DMS79 treated with DMSO at 0.1 percent for 48 hours (cell line): ENCODE measurements at places on chromosomes 7 and 10.

- DNase-seq: no peak
These were observed 161.6 kb downstream of the ITGA8 start for GRCh38 chr10:15558136-15558535.

GRCh38 chr10:61580608-61581007 lies 82.1 kb upstream of the CABCOCO1 start:
- no peak for DNase-seq

DNA sequence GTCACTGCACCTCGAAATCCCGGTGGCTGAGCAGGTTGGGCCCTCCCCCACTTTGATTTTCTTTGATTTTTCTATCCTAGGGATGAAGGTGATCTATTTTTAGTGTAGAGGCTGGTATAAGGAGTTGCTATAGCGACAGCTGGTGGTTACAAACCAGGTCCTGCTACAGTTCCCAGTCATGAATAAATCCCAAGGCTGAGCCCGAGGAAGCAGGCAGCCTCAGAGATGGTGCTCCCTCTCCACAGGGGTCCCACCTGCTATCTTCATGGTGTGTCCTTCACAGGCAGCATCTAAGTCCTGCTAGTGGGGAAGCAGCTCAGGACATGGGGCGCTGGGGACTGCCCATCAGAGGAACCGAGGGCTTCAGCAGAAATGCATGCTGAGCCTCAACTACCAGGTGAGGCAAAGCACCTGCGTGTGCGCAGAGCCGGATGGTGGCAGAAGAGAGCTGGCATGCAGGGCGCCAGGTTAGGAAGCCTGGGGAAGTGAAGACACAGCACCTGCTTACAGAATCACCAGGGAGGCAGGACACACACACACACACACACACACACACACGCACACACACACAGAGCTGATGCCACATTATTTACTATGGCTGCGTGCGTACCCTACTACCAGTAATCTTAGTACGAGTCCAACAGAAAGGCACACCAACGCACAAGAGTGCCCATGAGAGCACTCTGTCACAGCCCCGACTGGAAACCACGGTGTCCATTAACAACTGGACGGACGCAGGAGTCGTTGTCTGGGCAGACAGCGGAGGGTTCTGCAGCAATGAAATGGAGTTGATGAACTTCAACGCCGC lies 150.9 kb downstream of the PRKAG2 start:
- DNase-seq: peak; percentile 54

DNA sequence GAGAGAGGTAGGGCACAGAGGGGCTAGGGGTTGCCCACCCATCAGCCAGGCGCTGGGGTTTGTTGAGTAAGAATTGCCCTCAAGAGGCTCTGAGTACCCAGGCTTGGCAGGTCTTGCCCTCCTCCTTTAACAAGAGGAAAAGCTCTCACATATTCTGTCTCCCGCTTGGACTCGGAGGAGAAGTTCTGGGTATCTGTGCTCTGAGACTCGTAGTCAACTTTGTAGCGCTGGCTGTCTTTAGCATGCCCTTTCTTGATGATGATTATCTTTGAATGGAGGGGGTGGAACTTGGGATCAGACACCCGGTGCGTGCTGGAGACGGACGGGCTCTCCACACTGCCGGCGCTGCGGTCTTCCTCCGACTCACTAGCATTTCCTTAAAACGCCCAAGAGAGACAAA lies 4.0 kb downstream of the IGFBP3 start:
- DNase-seq: no peak

DNA sequence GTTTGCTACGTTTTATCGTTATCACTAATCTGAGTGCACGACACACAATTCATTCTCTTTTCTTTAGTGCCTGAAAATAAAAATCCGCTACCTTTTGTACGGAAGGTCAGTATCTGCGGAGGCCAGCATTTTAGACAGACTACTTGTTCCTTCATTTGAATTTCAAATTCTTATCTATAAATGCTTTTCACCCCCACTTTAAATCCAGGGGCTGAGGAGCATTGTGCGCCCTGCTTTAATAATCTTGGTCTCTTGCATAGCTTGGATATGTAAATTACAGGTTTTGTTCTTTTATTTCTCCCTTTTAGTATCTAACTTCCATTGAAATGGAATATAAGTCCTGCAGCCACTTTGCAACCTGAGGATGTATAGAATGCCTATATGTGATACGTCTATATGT lies 44.7 kb downstream of the NRP1 start:
- DNase-seq: no peak

GRCh38 chr7:131292141-131292905 lies 35.4 kb upstream of the MKLN1 start:
- DNase-seq: no peak

DNA sequence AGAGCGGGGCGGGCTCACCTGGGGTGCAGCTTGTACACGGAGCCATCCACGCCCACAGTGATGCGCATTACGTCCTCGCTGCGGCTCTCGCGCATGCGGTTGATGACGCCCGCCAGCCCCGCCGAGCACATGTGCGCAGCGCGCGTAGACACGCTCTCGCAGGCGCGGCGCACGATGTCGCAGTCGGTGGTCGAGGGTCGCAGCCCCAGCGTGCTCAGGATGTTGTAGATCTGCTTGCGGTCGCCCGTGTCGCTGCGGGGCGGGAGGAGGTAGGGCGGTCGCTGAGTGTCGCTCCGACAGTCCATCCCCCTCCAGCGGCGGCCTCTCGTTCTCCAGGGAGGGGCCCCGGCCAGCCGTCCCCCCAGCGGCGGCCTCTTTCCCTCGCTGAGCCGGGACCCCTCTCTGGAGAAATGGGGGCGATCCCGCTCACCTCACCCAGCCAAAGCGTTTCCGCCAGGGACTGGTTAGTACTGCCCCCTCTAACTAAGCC lies 4.4 kb upstream of the MYL7 start:
- DNase-seq: no peak

GRCh38 chr7:26087321-26088091 lies 64.5 kb upstream of the NFE2L3 start:
- DNase-seq: no peak

- no peak for DNase-seq
These were observed 66.9 kb downstream of the OGDH start for GRCh38 chr7:44673324-44673723.

GRCh38 chr10:2966134-2966533 lies 101.2 kb upstream of the PFKP start:
- DNase-seq: no peak

DNA sequence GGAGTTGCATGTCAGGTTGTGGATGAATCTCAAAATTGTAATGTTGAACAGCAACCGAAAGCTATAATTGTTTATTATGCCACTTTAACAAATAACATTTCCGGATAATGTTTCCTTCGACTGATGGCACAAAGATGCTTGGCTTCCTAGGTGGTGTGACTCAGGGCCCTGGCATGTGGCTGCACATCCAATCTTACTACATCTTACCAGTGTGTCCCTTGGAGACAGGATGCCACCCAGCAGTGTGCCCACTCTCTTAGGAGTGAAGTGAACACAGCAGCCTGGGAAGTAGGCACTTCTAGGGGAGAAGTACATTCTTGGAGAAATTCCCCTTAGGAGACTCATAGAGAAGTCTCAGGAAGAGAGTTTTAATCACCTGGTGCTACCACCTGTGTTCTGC lies 33.0 kb upstream of the GPR26 start:
- no peak for DNase-seq

DNA sequence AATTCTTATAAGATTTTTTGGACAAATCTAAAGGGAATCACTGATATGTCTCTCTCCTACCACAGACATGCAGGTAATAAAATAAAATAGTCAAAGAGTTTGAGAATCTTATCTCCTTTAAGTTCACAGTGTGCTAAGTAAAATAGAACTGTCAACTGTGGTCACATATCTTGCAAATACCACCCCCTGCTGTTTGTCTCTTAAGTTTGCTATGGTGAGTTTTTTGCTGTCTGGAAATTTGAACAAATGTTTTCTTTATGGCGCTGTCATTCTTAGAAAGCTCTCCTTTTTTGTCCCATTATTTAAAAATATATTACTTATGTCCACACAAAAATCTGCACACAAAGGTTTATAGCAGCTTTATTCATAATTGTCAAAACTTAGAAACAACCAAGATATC lies 19.6 kb downstream of the GIMAP5 start:
- no peak for DNase-seq
